NCI-H774 (cell line): ENCODE measurements at places on chromosomes 6 and 20.

DNA sequence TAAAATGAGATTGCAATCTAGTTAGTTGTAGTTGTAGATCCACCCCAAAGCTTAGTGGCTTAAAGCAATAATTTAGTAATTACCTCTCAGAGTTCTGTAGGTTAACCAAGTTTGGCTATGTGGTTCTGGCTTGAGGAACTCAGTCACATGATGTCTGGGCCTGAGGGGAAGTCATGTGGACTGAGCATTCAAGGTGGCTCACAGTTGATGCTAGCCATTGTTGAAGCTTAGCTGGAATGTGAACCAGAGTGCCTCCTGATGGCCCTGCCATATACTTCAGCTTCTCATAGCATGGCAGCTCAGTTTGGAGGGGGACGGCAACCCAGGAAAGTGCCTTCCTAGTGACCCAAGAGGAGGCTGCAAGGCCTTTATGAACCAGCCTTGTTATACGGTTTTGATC lies 263.2 kb upstream of the RNF217 start:
- no peak for DNase-seq

DNA sequence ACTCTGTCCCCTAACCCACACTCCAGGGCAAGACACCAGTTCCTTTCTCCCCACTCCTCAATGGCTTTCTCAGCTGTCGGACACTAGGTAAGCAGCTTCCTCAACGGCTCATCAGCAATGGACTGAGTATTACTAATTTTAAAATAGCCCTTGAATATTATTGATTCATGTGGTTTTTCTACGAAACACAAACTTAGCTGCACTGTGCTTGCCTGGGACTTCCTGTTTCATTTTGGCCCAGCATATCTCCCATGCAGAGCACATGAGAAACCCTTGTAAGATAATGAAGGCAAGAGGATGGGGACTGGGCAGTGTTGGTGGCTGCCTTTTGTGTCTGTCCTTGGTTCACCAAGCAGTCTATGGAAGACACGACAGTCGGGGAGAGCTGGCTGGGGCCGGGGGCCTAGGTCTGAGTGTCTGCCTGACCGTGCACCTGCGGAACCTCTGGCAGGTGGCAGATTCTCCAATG lies 48.9 kb downstream of the RNASET2 start:
- no peak for DNase-seq

DNA sequence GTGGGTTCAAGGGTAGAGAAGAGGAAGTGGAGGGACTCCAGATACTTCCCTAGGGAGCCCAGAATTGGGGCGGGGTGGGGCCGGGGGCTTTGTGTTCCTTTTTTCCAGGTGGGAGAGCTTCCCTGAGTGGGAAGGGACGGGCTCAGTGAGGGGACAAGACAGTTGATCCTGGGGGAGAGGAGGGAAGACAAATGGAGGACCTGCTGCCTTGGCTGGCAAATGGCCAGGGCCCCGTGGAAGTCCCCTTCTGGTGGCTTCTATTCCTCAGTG lies 2.6 kb downstream of the CTSZ start:
- DNase-seq = no peak

- no peak for DNase-seq
Measured at GRCh38 chr6:52305948-52306767, 21.6 kb upstream of the MCM3 start.

- DNase-seq = no peak
Measured at GRCh38 chr6:118017301-118017848, 110.3 kb downstream of the SLC35F1 start.
